ENCODE measurements at places on chromosomes 5 and 9. TPM values are rescaled to one million over a fixed set of nuclear protein-coding genes. Genes with fewer than 3 reads are reported as not detected.

DNA sequence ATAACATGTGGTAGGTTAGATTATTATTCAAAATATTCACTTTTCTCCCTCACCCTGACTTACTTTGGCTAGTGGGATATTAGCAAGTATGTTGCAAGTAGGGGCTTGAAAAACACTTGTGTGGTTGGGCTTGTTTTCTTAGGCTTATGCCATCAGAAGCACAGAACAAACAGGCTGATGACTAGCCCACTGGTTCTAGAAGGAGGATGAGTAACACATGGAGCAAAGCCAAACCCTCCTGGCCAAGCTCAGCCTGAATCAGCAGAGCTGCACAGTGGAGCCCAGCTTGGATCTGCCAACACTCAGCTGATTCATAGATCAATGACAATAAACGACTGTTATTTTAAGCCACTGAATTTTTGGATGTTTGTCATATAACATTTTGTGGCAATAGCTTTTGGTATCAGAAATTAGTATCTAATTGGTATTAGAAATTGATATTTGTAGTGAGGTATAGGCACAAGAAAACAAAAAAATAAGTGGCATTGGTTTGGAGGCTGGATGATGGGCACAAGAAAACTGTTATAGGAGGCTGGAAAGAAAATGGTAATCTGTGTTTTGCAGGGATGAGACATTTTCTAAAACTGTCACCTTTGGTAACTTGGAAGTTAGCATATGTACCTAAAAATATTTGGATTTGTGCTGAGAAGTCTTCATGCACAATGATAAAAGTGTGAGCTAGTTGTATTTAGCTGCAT, 46.1 kb upstream of the ZBED3 start:
- H3K4me1 ChIP-seq, result no peaks in the 10 kb centered on the region
- no peak overlapping the region for H3K27ac ChIP-seq
- DNase-seq, result no peak

DNA sequence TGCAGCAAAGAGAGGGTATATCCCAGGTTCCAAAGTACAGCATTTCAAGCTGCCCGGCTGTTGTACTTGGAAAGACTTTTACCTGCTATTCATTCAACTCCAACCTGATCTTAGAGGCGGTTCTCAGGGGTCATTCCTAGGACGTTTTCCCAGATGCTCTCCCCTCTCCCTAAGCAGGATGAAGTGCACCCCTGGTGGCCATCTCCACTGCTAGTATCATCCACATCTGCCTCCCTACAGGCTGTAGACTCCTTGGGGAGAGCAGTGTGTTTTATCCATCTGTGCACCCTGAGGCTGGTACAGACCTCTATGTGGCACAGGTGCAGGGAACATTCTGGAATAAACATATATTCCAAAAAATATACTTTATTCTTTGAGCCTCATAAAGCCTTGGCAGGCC, 56.8 kb downstream of the PTPN3 start:
- H3K36me3 ChIP-seq, result no peaks in the 10 kb centered on the region
- no peak overlapping the region for H3K4me3 ChIP-seq
- DNase-seq, result no peak
- peaks cover 16% of the 10 kb centered on the region for H3K4me1 ChIP-seq
- peaks cover 6% of the 10 kb centered on the region for H3K27me3 ChIP-seq
- no peak overlapping the region for H3K27ac ChIP-seq

GRCh38 chr9:127055745-127056402, 66.6 kb downstream of the ANGPTL2 start:
- no peaks in the 10 kb centered on the region for H3K27me3 ChIP-seq
- no peak for DNase-seq
- no peak overlapping the region for H3K27ac ChIP-seq

The PCDHGB5 gene
- not detected for total RNA-seq

The KYAT1 gene
- total RNA-seq, result 33.6 TPM

The RASEF gene
- total RNA-seq, result not detected

GRCh38 chr9:94560237-94560636, 5.4 kb downstream of the PCAT7 start:
- no peaks in the 10 kb centered on the region for H3K36me3 ChIP-seq
- no peak overlapping the region for H3K4me3 ChIP-seq
- no peak overlapping the region for H3K27ac ChIP-seq
- DNase-seq, result no peak
- H3K4me1 ChIP-seq, result no peaks in the 10 kb centered on the region

GRCh38 chr9:41229408-41230401, 40.6 kb upstream of the ZNG1F start:
- no peak overlapping the region for H3K27ac ChIP-seq
- no peak overlapping the region for H3K4me3 ChIP-seq
- no peak for DNase-seq

The STPG3 gene
- total RNA-seq, result not detected

The CENPH gene
- 93.0 TPM for total RNA-seq

GRCh38 chr9:78830301-78830700, 533.4 kb downstream of the PSAT1 start:
- no peaks in the 10 kb centered on the region for H3K27me3 ChIP-seq
- H3K4me3 ChIP-seq, result no peak overlapping the region
- H3K4me1 ChIP-seq, result no peaks in the 10 kb centered on the region
- H3K36me3 ChIP-seq, result no peaks in the 10 kb centered on the region

DNA sequence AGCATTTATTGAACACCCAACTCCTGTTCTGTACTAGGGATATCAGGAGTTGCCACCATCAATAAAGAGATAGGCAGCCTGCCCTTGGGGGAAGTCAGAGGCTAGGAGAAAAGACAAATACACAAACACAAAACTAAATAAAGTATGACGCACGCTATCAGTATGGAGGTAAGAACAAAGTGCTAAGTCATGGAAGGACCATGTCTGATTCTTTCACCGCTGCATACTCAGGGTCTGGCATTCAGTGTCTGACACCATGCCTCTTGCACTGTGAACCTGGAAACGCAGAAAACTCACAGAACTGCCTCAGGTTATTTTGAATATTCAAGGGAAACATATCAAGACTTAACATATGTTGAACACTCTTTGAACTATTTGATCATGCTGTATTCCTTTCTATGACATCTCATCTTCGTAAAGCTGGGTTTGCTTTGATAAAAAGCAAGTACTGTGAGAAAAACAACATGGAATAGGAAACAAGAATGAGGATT, 65.3 kb downstream of the ADAMTSL1 start:
- no peak overlapping the region for H3K4me3 ChIP-seq
- no peaks in the 10 kb centered on the region for H3K36me3 ChIP-seq
- no peaks in the 10 kb centered on the region for H3K4me1 ChIP-seq
- H3K27ac ChIP-seq, result no peak overlapping the region

The CCL27 gene
- not detected for total RNA-seq

DNA sequence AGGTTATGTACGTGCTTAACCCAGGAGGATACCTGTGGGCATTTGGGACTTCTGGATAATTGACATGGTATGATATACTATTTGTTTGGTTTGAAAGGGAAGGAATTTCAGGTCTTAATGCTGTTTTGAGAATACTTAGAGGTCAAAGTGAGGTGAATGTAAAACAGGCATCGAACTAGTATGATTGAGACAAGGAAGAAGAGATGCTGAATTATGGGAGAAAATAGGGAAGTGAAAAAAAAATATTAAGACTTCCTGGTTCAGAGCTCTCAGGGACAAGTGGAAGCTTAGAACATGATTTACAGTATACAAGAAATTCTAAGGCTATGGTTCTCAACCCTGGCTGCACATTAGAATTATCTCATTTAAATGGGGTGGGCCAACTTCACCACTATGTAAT, 115.3 kb downstream of the CD180 start:
- H3K4me3 ChIP-seq, result no peak overlapping the region
- no peaks in the 10 kb centered on the region for H3K27me3 ChIP-seq
- H3K36me3 ChIP-seq, result no peaks in the 10 kb centered on the region
- DNase-seq, result no peak
- no peak overlapping the region for H3K27ac ChIP-seq

GRCh38 chr9:112867275-112867991, 23.2 kb downstream of the SLC46A2 start:
- DNase-seq, result peak; percentile 62
- no peaks in the 10 kb centered on the region for H3K27me3 ChIP-seq
- H3K27ac ChIP-seq, result peak overlapping the region; percentile 65
- peaks cover 29% of the 10 kb centered on the region for H3K4me1 ChIP-seq
- H3K4me3 ChIP-seq, result no peak overlapping the region

DNA sequence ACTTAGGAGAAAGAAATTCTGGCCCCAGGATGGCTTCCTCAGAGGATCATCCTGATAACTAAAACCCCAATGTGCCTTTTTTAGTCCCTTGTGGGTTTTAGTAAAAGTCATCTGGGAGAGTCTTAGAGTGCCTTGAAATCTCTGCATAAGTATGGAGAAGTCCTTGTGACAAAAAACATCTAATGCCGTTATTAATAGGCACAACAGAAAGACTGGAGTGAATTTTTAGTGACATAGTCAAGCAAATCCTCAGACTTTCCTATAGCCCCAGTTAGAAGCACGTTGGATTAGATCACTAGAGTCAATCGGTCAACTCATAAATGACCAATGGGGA, 108.2 kb upstream of the MPDZ start:
- no peak overlapping the region for H3K4me3 ChIP-seq
- no peak for DNase-seq
- H3K27ac ChIP-seq, result no peak overlapping the region
- no peaks in the 10 kb centered on the region for H3K36me3 ChIP-seq
- no peaks in the 10 kb centered on the region for H3K4me1 ChIP-seq

The RGS7BP gene
- total RNA-seq, result not detected

DNA sequence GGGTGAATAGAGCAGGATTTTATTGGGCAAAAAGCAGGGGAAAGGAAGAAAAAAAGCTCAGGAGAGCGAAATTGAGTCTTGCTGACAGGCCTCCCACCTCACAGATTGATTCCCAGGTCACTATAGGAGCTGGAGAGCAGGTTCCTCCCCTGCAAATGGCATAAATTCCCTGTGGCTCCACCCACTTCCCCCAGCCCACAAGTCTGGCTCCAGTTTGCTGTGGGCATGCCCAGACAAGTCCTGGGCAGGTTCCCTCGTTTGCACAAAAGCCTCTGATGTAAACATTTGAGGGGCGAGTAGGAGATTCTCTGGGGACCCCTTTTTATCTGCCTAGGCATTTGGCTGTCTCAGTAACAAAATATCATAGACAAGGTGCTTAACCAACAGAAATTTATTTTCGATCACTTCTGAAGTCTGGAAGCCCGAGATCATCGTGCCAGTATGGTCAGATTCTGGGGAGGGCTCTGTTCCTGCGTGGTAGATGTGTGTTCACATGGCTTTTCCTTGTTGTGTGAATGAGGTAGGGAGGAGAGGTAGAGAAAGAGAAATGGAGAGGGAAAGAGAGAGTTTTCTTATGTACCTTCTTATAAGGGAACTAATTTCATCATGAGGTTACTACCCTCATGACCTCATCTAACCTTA, 614.5 kb downstream of the MAT2B start:
- no peaks in the 10 kb centered on the region for H3K27me3 ChIP-seq
- no peaks in the 10 kb centered on the region for H3K36me3 ChIP-seq
- no peak overlapping the region for H3K4me3 ChIP-seq
- peak overlapping the region; percentile 28 for H3K27ac ChIP-seq

The SPATA31D4 gene
- total RNA-seq, result not detected

- H3K27me3 ChIP-seq, result no peaks in the 10 kb centered on the region
- H3K27ac ChIP-seq, result no peak overlapping the region
- H3K4me3 ChIP-seq, result no peak overlapping the region
- H3K4me1 ChIP-seq, result peaks cover 12% of the 10 kb centered on the region
- H3K36me3 ChIP-seq, result no peaks in the 10 kb centered on the region
- DNase-seq, result no peak
These were observed 36.0 kb downstream of the DOCK8 start for GRCh38 chr9:250625-251024.

The SLC4A9 gene
- 0.12 TPM for total RNA-seq

DNA sequence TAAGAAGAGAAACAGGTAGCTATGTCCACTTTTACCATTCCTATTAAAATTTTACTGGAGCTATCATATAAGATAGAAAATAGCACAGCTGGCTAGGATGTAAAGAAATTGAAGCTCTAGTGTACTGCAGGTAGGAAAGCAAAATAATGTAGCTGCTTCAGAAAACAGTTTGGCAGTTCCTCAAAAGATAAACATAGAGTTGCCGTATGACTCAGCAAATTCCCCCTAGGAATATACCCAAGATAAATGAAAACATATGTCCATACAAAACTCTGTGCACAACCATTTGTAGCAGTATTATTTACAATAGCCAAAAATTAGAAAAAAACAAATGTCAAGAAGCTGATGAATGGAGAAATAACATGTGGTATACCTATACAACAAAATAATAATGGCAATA, 64.6 kb upstream of the SHISAL2B start:
- no peaks in the 10 kb centered on the region for H3K4me1 ChIP-seq
- no peak for DNase-seq
- peaks cover 29% of the 10 kb centered on the region for H3K27me3 ChIP-seq
- H3K4me3 ChIP-seq, result no peak overlapping the region
- H3K27ac ChIP-seq, result no peak overlapping the region
- no peaks in the 10 kb centered on the region for H3K36me3 ChIP-seq

DNA sequence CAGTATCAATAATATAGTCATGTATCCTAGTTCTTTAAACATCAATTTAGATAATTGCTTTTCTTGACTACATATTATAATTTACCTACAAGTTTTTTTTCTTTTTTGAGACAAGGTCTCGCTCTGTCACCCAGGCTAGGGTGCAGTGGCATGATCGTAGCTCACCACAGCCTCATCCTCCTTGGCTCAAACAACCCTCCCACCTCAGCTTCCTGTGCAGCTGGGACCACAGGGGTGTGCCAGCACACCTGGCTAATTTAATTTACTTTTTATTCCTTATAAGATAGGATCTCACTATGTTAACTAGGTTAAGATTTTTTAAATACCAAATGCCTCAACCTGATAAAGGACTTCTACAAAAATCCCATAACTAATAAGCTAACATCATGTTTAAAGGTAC, 21.1 kb downstream of the UIMC1 start:
- H3K27ac ChIP-seq, result no peak overlapping the region
- DNase-seq, result peak; percentile 28
- peaks cover 28% of the 10 kb centered on the region for H3K4me1 ChIP-seq

- H3K27me3 ChIP-seq, result no peaks in the 10 kb centered on the region
- no peak overlapping the region for H3K27ac ChIP-seq
- H3K36me3 ChIP-seq, result peaks cover 4% of the 10 kb centered on the region
- no peak for DNase-seq
- H3K4me3 ChIP-seq, result no peak overlapping the region
These were observed 234.5 kb downstream of the DENND1A start for GRCh38 chr9:123695386-123695785.

The SPINK5 gene
- not detected for total RNA-seq

GRCh38 chr9:34408173-34408572, 31.5 kb upstream of the MYORG start:
- no peaks in the 10 kb centered on the region for H3K36me3 ChIP-seq
- no peaks in the 10 kb centered on the region for H3K27me3 ChIP-seq
- H3K4me1 ChIP-seq, result no peaks in the 10 kb centered on the region
- H3K4me3 ChIP-seq, result no peak overlapping the region
- no peak overlapping the region for H3K27ac ChIP-seq

- H3K27me3 ChIP-seq, result no peaks in the 10 kb centered on the region
- H3K27ac ChIP-seq, result no peak overlapping the region
- no peaks in the 10 kb centered on the region for H3K36me3 ChIP-seq
- no peak overlapping the region for H3K4me3 ChIP-seq
- DNase-seq, result no peak
These were observed 540.8 kb downstream of the BNC2 start for GRCh38 chr9:16329671-16330113.
